ENCODE measurements at places on chromosomes 13 and 19. TPM values are rescaled to one million over a fixed set of nuclear protein-coding genes. Genes with fewer than 3 reads are reported as not detected.

GRCh38 chr13:35694549-35695447, 218.3 kb upstream of the MAB21L1 start:
- H3K4me1 ChIP-seq: no peaks in the 10 kb centered on the region
- no peaks in the 10 kb centered on the region for H3K27me3 ChIP-seq
- no peaks in the 10 kb centered on the region for H3K36me3 ChIP-seq

The IL12RB1 gene
- total RNA-seq: 2.0 TPM

The MBD3L3 gene
- not detected for total RNA-seq

DNA sequence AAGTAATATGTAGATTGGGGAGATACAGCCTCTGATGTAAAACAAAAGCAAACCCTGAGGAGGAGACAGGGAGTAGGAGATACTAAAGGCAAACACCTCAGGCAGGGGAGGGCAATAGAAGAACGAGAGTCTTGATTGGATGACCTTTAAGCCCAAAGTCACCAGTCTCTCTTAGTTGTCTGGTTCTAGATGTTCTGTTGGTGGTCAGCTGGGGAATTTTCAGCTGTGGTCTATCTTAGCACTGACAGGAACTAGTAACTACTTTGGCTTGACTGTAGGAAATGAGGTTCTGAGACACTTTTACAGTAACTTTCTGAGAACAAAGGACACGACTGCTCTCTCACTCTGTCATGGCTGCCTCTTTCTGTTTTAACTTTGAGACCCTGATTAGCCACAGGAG, 290.7 kb upstream of the MIR17HG start:
- H3K27ac ChIP-seq: no peak overlapping the region
- no peaks in the 10 kb centered on the region for H3K36me3 ChIP-seq
- no peak for DNase-seq
- H3K4me3 ChIP-seq: no peak overlapping the region

- DNase-seq: no peak
- H3K4me1 ChIP-seq: peaks cover 31% of the 10 kb centered on the region
- H3K36me3 ChIP-seq: peaks cover 23% of the 10 kb centered on the region
- peak overlapping the region; percentile 85 for H3K27ac ChIP-seq
These were observed 757 bp downstream of the CCDC124 start for GRCh38 chr19:17933414-17934129.

The CACNA1A gene
- not detected for total RNA-seq

DNA sequence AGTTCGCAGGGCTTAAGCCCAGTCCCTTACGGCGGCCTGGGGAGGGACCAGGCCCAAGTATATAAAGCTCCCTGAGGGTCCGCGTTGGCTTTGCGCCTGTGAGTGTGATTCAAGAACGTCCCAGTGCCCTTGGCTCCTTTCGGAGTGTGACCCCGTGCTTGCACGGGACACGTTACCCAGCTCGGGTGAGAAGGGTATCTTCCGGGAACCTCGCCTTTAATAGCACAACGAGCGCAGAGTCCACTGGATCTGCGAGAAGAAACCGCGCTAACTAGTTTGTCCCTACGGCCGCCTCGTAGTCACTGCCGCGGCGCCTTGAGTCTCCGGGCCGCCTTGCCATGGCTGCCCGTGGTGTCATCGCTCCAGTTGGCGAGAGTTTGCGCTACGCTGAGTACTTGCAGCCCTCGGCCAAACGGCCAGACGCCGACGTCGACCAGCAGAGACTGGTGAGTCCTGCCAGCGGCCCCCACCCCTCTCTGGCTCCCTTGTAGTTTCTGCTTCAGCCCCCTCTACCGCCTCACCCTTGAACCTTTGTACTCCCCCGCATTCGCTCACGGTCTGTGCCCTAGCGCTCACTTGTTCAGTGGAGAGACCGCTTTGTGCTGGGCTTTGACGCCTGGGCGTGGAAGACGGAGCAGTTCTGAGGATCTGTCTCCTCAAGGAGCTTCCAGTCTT, at the start of gene DNAJC15:
DNAJC15 (plus strand) TSS at position 298 of the 675 bp plus-strand sequence; CDS start at position 339, 41 bp downstream.
- H3K27me3 ChIP-seq: no peaks in the 10 kb centered on the region
- H3K36me3 ChIP-seq: no peaks in the 10 kb centered on the region
- peak; percentile 27 for DNase-seq
- H3K4me1 ChIP-seq: no peaks in the 10 kb centered on the region

The FAM32A gene
- total RNA-seq: 53.5 TPM

GRCh38 chr13:32804673-32805230, 211.5 kb upstream of the KL start:
- no peaks in the 10 kb centered on the region for H3K36me3 ChIP-seq
- no peak for DNase-seq
- no peak overlapping the region for H3K27ac ChIP-seq
- no peak overlapping the region for H3K4me3 ChIP-seq
- H3K27me3 ChIP-seq: no peaks in the 10 kb centered on the region

The GIPC3 gene
- 0.23 TPM for total RNA-seq

DNA sequence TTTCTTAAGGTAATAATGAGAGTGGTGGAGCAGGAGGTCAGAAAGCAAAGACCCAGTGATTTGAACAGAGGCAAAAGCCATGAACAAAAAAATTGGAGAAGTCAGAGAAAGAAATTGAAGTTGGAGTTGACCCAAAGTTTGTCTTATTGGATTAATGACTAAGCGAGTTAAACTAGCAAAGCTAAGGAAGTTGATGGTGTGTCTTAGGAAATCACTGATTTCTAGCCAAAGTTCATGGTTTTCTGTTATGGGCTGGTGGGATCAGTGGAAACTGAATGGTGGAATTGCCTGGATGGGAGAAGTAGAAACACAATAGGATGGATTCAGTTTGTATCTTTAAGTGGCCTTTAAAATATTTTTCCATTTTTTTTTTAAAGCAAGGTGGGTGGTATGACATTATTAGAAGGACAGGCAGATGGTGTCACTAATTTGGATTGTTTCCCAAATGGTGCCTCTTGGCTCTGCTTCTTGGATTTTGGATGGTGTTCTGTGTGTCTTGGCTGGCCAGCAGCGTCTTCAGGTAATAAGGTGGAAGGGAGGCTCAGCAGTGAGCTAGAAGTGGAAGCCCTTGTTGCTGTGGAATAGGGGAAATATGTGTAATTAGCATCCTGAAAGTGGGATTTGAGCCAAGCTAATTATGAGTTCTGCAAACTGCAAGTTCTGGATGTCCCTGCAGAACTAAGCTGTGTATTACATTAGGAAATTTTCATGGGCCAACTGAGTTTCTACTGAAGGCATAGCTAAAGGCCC, 302.9 kb downstream of the LMO7 start:
- peaks cover 14% of the 10 kb centered on the region for H3K4me1 ChIP-seq
- no peak for DNase-seq
- no peak overlapping the region for H3K4me3 ChIP-seq
- no peaks in the 10 kb centered on the region for H3K36me3 ChIP-seq

The F7 gene
- not detected for total RNA-seq

- no peak for DNase-seq
- H3K27me3 ChIP-seq: no peaks in the 10 kb centered on the region
- H3K27ac ChIP-seq: no peak overlapping the region
- no peaks in the 10 kb centered on the region for H3K36me3 ChIP-seq
- H3K4me1 ChIP-seq: no peaks in the 10 kb centered on the region
- H3K4me3 ChIP-seq: no peak overlapping the region
These were observed 22.6 kb downstream of the FAM124A start for GRCh38 chr13:51244637-51245405.

- no peaks in the 10 kb centered on the region for H3K36me3 ChIP-seq
- no peaks in the 10 kb centered on the region for H3K4me1 ChIP-seq
- no peak for DNase-seq
These were observed 516.8 kb downstream of the OLFM4 start for GRCh38 chr13:53545340-53545941.

DNA sequence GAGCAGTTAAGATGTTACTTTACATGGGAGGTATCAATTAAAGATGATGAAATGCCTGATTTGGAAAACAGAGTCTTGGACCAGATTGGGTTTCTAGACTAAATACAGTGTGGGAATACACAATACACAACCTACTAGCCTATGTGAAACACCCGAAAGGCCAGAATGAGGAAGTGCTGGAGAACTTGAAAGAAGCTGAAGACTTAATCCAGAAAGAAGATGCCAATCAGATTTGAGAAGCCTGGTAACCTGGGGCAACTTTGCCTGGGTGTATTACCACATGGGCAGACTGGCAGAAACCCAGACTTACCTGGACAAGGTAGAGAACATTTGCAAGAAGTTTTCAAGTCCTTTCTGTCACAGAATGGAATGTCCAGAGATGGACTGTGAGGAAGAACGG, 43.2 kb downstream of the N4BP2L1 start:
- no peak overlapping the region for H3K4me3 ChIP-seq
- no peak for DNase-seq
- no peak overlapping the region for H3K27ac ChIP-seq
- no peaks in the 10 kb centered on the region for H3K4me1 ChIP-seq

The PLPPR3 gene
- total RNA-seq: not detected
